Ovary (tissue), 10 donors: ENCODE measurements at places on chromosomes 3 and 15. TPM values are rescaled to one million over a fixed set of nuclear protein-coding genes. Genes with fewer than 3 reads are reported as not detected.

GRCh38 chr3:186044968-186045367 is 63.9 kb downstream of the ETV5 start:
- H3K27ac ChIP-seq: no peak overlapping the region
- H3K36me3 ChIP-seq: no peaks in the 10 kb centered on the region
- H3K27me3 ChIP-seq: no peaks in the 10 kb centered on the region
- H3K4me3 ChIP-seq: no peak overlapping the region
- H3K4me1 ChIP-seq: no peaks in the 10 kb centered on the region

TGFBR2 gene
- total RNA-seq: 53.8 TPM

SKOR1 gene
- total RNA-seq: 1.0 TPM

DNA sequence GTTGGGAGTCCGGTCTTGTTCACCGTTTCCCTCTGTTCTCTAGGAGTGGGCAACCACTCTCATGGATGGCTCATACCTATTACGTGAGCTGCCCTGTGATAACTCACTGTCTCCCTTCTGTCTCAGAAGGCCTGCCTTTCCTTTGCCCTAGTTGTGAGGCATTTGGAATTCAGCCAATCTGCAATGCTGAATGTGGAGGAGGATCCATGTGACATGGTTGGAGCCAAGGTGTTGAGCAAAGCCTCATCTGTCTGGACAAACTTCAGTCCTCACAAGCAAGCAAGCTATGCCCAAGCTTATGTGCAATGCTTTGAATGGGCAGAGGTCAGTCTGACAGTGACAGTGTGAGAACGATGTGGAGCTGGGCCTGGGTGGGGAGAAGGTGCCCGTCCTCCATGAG is 37.8 kb upstream of the ATP10A start:
- no peaks in the 10 kb centered on the region for H3K36me3 ChIP-seq
- no peak for DNase-seq
- H3K27me3 ChIP-seq: no peaks in the 10 kb centered on the region
- no peak overlapping the region for H3K4me3 ChIP-seq
- no peaks in the 10 kb centered on the region for H3K4me1 ChIP-seq

- H3K27me3 ChIP-seq: no peaks in the 10 kb centered on the region
- H3K4me3 ChIP-seq: no peak overlapping the region
- no peak for DNase-seq
- no peaks in the 10 kb centered on the region for H3K36me3 ChIP-seq
- no peak overlapping the region for H3K27ac ChIP-seq
Measured at GRCh38 chr3:114874522-114874971, 272.5 kb downstream of the ZBTB20 start.

- DNase-seq: no peak
- H3K4me3 ChIP-seq: no peak overlapping the region
- peaks cover 2% of the 10 kb centered on the region for H3K4me1 ChIP-seq
- no peaks in the 10 kb centered on the region for H3K36me3 ChIP-seq
- H3K27ac ChIP-seq: no peak overlapping the region
Measured at GRCh38 chr15:91627473-91628278, 225.8 kb upstream of the SLCO3A1 start.

GRCh38 chr15:93088981-93089726 is at the start of gene RGMA:
RGMA (minus strand) TSS chr15:93089211; CDS start chr15:93088932, 279 bp downstream.
- peaks cover 6% of the 10 kb centered on the region for H3K4me1 ChIP-seq
- H3K36me3 ChIP-seq: no peaks in the 10 kb centered on the region
- DNase-seq: peak; percentile 52
- H3K4me3 ChIP-seq: peak within 1 kb of the TSS; percentile 68
- H3K27me3 ChIP-seq: no peaks in the 10 kb centered on the region

DNA sequence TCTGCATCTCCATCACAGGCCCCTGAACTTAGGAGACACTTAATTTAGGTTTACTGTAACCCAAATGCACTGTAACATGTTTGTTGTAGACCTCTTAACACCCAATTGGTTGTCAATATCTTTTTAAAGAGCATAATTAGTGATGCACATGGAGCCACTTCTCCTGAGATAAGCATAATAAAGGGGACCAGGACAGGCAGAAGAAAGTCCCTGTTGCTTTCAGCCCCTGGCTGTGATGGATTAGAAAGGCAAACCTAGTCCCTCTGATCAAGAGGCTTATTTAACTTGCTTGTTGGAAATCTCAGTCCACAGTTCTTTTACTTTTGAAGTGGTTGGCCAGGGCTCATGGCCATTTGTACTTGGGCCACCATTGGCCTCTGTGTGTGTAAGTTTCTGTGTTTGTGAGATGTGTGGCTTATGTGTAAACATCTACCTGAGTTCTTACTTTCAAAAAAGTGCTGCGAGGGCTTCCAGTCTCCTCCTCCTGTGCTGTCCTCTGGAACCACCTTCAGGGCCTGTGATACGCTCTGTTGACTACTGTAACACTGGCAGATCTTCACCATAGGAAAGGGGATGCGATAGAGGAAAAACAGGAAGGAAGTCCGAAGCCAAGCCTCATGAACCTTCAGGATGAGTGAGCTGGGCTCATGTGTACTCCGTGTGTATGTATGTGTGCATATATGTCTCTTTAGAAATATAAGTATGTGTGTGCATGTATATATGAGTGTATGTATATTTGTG is 136.2 kb downstream of the EPHB1 start:
- DNase-seq: no peak
- H3K27me3 ChIP-seq: no peaks in the 10 kb centered on the region
- no peak overlapping the region for H3K4me3 ChIP-seq
- H3K4me1 ChIP-seq: no peaks in the 10 kb centered on the region
- H3K36me3 ChIP-seq: no peaks in the 10 kb centered on the region

- H3K27me3 ChIP-seq: no peaks in the 10 kb centered on the region
- no peaks in the 10 kb centered on the region for H3K4me1 ChIP-seq
- H3K27ac ChIP-seq: no peak overlapping the region
- no peaks in the 10 kb centered on the region for H3K36me3 ChIP-seq
- DNase-seq: no peak
Measured at GRCh38 chr15:82105451-82106215, 59.8 kb upstream of the MEX3B start.

GRCh38 chr3:882533-882932 is 210.3 kb upstream of the CNTN6 start:
- H3K36me3 ChIP-seq: no peaks in the 10 kb centered on the region
- no peak overlapping the region for H3K4me3 ChIP-seq
- no peaks in the 10 kb centered on the region for H3K27me3 ChIP-seq
- H3K4me1 ChIP-seq: no peaks in the 10 kb centered on the region
- no peak overlapping the region for H3K27ac ChIP-seq

- no peaks in the 10 kb centered on the region for H3K36me3 ChIP-seq
- H3K27me3 ChIP-seq: no peaks in the 10 kb centered on the region
- peak overlapping the region; percentile 13 for H3K4me3 ChIP-seq
- no peaks in the 10 kb centered on the region for H3K4me1 ChIP-seq
Measured at GRCh38 chr15:59444980-59445545, 7.1 kb downstream of the FAM81A start.

- H3K27me3 ChIP-seq: no peaks in the 10 kb centered on the region
- no peaks in the 10 kb centered on the region for H3K4me1 ChIP-seq
- DNase-seq: no peak
Measured at GRCh38 chr3:60935709-60936108, 315.5 kb downstream of the FHIT start.

DNA sequence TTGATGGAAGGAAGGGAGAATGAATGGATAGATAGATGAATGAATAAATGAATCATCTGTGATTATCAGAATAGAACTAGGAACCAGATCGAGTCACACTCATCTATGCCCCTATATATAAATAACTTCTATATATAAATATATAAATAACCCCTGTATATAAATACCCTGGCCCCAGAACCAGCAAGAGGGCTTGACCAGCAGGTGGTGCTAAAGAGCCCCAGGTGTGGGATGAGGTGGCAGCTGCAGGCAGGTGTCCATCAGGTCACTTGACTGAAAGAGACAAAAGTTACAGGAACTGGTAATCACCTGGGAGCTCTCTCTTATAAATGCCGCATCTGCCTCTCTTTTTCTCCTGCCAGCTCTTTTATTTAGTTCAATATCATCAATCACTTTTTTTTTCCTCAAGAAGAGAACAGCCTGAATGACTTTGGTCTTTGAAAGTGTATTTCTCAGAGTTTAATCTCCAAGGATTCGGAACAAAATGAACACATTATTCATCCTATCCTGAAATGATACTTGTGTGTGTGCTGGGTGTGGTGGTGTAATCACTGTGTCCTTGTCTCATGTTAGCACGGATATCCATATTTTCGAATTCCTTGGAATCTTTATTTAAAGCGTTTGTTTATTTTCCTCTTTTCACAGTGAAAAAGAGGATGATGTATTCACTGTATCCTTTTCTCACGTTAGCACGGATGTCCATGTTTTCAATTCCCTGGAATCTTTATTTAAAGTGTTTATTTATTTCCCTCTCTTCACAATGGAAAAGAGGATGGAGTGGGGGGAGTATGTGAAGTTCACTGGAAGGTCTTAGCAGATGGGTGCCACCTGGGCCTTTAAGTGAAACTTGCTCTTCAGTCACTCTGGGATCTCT is 35.4 kb upstream of the ATG7 start:
- no peak overlapping the region for H3K4me3 ChIP-seq
- H3K27ac ChIP-seq: no peak overlapping the region
- no peaks in the 10 kb centered on the region for H3K36me3 ChIP-seq
- no peaks in the 10 kb centered on the region for H3K27me3 ChIP-seq
- no peaks in the 10 kb centered on the region for H3K4me1 ChIP-seq

ARPC4 gene
- total RNA-seq: 58.3 TPM

- H3K4me1 ChIP-seq: no peaks in the 10 kb centered on the region
- no peak overlapping the region for H3K27ac ChIP-seq
- DNase-seq: no peak
- H3K36me3 ChIP-seq: no peaks in the 10 kb centered on the region
- no peaks in the 10 kb centered on the region for H3K27me3 ChIP-seq
Measured at GRCh38 chr3:193782276-193782647, 189.3 kb downstream of the OPA1 start.

EXOG gene
- total RNA-seq: 14.8 TPM

C3orf70 gene
- total RNA-seq: 7.6 TPM

BNC1 gene
- 0.23 TPM for total RNA-seq

- no peaks in the 10 kb centered on the region for H3K27me3 ChIP-seq
- no peaks in the 10 kb centered on the region for H3K36me3 ChIP-seq
- no peak overlapping the region for H3K4me3 ChIP-seq
- no peak for DNase-seq
- H3K27ac ChIP-seq: no peak overlapping the region
- H3K4me1 ChIP-seq: no peaks in the 10 kb centered on the region
Measured at GRCh38 chr3:162525771-162526170, 1029.2 kb downstream of the OTOL1 start.

C3orf62 gene
- total RNA-seq: 11.1 TPM

ATP10A gene
- total RNA-seq: 0.60 TPM

DNA sequence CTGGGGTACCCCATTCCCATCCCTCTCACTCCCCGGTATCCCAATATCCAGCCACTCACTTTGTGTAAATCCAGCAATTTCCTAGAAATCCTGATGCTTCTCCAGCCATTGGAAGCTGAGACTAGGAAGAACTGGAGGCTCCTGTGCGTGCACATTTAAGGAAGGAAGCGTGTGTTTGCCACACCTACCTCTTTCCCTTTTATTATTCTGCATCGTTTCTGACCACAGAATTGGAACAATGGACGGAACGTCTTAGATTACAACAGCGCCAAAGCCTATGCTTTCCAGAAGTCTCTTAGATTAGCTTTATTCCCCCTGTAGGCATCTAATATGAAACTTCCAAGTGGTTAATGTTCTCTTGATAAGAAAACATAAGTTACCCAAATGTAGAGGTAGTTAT is 234.8 kb upstream of the TRIM42 start:
- H3K27ac ChIP-seq: no peak overlapping the region
- DNase-seq: no peak
- H3K4me1 ChIP-seq: no peaks in the 10 kb centered on the region
- H3K36me3 ChIP-seq: no peaks in the 10 kb centered on the region

CCDC80 gene
- total RNA-seq: 256 TPM

- DNase-seq: no peak
- no peak overlapping the region for H3K27ac ChIP-seq
- no peaks in the 10 kb centered on the region for H3K36me3 ChIP-seq
- no peaks in the 10 kb centered on the region for H3K27me3 ChIP-seq
Measured at GRCh38 chr3:120661106-120661905, 20.7 kb downstream of the HGD start.

GRCh38 chr3:161177991-161178390 is 43.1 kb upstream of the NMD3 start:
- no peak for DNase-seq
- H3K4me3 ChIP-seq: no peak overlapping the region
- H3K27me3 ChIP-seq: no peaks in the 10 kb centered on the region
- no peaks in the 10 kb centered on the region for H3K36me3 ChIP-seq

DNA sequence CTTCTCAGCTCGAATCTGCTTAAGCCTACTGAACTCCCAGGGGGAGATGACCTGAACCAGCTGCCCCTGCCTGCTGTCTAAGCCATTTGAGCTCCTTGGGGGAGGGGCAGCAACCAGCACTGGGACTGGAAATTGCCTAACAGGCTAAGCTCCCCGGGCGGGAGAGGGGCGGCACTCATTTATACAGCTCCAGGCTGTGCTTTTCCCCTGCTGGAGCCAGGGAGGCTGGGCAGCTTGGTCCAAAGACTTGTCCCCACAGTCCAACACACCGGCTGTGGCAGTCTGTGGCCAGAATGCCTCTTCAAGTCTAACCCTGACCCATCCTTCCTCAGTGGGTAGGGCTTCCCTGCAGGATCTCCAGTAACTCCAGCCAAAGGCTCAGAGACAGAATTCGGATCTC is 1241.5 kb downstream of the ROBO2 start:
- no peak for DNase-seq
- no peaks in the 10 kb centered on the region for H3K27me3 ChIP-seq
- H3K27ac ChIP-seq: no peak overlapping the region
- H3K36me3 ChIP-seq: no peaks in the 10 kb centered on the region
- no peak overlapping the region for H3K4me3 ChIP-seq
